Metanephros (tissue), 2 donors: ENCODE measurements at places on chromosomes 6 and 20. TPM values are rescaled to one million over a fixed set of nuclear protein-coding genes. Genes with fewer than 3 reads are reported as not detected.

The ESR1 gene
- total RNA-seq = 3.5 TPM

The ZNF217 gene
- total RNA-seq = 39.7 TPM

The LRRC73 gene
- total RNA-seq = 1.6 TPM

The GRM1 gene
- 0.23 TPM for total RNA-seq

The GSTA1 gene
- total RNA-seq = 1.4 TPM

The ELOVL5 gene
- total RNA-seq = 49.7 TPM

The FKBP1C gene
- total RNA-seq = not detected

The LHFPL5 gene
- total RNA-seq = not detected

The FAM217B gene
- 15.4 TPM for total RNA-seq

The STX7 gene
- 65.6 TPM for total RNA-seq

The C20orf141 gene
- not detected for total RNA-seq

The GABRR1 gene
- 2.0 TPM for total RNA-seq

The CCN6 gene
- total RNA-seq = 1.1 TPM

The SFT2D1 gene
- 34.7 TPM for total RNA-seq

The HLA-DQB2 gene
- not detected for total RNA-seq

The RAB32 gene
- 14.4 TPM for total RNA-seq

The ZNF322 gene
- total RNA-seq = 31.9 TPM

The TMC2 gene
- total RNA-seq = not detected

The FAM8A1 gene
- 30.9 TPM for total RNA-seq

The PGK2 gene
- not detected for total RNA-seq

The RIN2 gene
- 64.3 TPM for total RNA-seq

The JPH2 gene
- 22.8 TPM for total RNA-seq

The PCED1A gene
- 62.2 TPM for total RNA-seq

The AIF1 gene
- 18.7 TPM for total RNA-seq

The C20orf202 gene
- total RNA-seq = 0.47 TPM

The C6orf15 gene
- not detected for total RNA-seq

The CALHM4 gene
- not detected for total RNA-seq

The MYCT1 gene
- 15.0 TPM for total RNA-seq

The SLC17A3 gene
- total RNA-seq = 0.12 TPM

The FLOT1 gene
- 60.8 TPM for total RNA-seq
